ENCODE measurements at places on chromosomes 1 and 21.

- DNase-seq: no peak
Observed at GRCh38 chr1:11340233-11340632, 67.2 kb downstream of the UBIAD1 start.

GRCh38 chr1:195756109-195756508 is 852.1 kb downstream of the KCNT2 start:
- DNase-seq: no peak

DNA sequence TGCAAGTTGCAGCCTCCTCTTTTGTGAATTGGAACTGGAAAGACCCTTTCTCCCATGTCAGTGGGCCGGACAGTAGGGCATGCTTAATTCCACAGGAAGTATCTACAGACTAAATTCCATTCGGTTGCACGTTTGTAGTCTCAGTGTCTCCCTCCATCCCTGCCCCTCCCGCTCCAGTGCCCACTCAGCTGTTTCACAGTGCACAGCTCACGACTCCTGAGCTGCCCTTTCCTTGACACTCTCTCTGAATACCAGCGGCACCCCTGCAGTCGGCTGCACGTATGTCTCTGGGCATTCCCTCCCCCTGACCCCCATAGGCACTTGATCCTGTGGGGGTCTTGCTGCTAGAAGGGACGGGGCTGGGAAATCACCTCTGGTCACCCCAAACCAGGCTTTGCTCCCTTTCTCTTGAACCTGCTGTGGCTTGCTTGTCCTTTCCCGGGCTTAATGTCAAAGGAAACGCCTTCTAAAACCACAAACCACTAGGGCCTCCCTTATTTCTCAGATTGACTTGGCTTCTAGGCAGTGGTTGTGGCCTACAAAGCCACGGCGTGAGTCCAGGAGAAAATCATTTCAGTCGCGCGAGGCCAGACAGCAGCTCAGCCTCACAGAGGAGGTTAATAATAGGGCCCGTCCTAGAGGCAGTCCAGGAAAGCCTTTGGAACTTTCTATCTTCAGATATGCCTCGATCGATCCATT is 365.3 kb upstream of the PROX1 start:
- no peak for DNase-seq

DNA sequence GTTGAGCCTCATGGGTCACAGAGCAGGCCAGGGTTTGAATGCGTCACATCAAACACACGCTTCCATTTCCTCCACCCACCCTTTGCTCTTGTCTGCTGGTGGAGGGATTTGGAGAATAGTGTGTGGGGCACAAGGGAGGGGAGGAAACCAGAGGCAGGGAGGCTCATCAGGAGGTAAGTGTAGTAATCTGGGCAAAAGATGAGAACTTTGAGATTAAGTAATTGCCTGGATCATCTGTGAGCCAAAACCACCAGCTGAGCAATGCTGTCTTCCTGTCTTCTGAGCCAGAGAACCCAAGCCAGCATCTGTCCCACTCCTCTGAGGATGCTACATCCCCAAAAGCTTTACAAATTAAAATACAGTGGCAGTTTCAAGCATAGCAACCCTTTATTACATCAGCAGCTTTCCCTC is 45.2 kb downstream of the C8B start:
- no peak for DNase-seq

DNA sequence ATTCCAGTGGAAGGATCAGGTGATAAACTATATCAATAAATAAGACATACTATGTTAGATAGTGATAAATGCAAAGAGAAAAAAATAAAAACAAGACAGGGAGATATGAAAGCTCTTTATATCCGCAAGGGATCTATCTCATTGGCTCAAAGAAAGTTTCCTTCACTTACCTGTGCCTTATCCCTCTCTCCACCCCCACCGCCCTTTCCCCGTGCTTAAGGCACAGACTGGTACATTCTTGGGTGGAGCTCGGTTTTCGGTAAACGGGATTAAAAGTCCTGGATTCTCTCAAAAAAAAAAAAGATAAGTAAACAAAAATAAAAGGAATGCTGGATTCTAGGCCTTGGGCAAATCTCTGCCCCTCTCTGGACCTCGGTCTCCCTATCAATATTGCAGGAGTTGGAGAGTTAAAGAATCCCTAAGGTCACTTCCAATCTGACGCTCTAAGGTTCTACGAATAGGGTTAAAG is 593 bp upstream of the DNAJC16 start:
- no peak for DNase-seq

DNA sequence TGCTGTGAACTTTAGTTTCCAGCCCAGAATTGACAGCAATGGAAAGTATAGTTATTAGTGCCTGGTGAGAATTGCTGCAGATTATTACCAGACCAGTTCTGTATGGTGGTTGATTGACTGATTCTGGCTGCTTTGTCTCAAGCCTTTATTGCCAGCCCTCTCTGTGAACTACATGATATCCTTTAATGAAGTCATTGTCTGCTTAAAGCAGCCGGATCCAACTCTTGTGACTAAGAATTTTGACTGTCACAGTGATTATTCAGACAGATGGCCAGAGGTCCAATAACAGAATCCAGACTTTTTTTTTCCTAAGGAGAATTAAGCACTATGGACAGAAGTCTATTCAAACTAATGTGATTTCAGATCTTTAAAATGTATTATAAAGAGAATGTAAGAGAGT is 1548.6 kb upstream of the B3GALT2 start:
- no peak for DNase-seq

- no peak for DNase-seq
Observed at GRCh38 chr1:100361511-100362089, 9.3 kb downstream of the CDC14A start.
